ENCODE measurements at places on chromosomes 4 and X. TPM values are rescaled to one million over a fixed set of nuclear protein-coding genes. Genes with fewer than 3 reads are reported as not detected.

The PITX2 gene
- not detected for total RNA-seq

The DCK gene
- 11.9 TPM for total RNA-seq

The ADRA2C gene
- not detected for total RNA-seq

The ZFP42 gene
- total RNA-seq, result not detected

The CT45A5 gene
- total RNA-seq, result not detected

The CFAP299 gene
- total RNA-seq, result not detected

The EMCN gene
- total RNA-seq, result 6.7 TPM

The AMTN gene
- total RNA-seq, result not detected

The ETDA gene
- total RNA-seq, result not detected

The UGT8 gene
- not detected for total RNA-seq

The RNF128 gene
- not detected for total RNA-seq

The PLAC1 gene
- total RNA-seq, result not detected

The ODAPH gene
- total RNA-seq, result not detected

The SSX3 gene
- total RNA-seq, result not detected

The CT45A3 gene
- not detected for total RNA-seq

The SPATA4 gene
- total RNA-seq, result not detected

The BMP3 gene
- not detected for total RNA-seq
